ENCODE measurements at places on chromosomes 13 and 19.
A peak's percentile ranks its signal among the peaks of the same experiment; 100 is the strongest.

GRCh38 chr13:94309997-94310855 lies 169.3 kb downstream of the DCT start:
- peak; percentile 96 for DNase-seq
- H3K4me3 ChIP-seq: no peak overlapping the region
- peak overlapping the region; percentile 37 for H3K27ac ChIP-seq
- H3K4me1 ChIP-seq: peaks cover 14% of the 10 kb centered on the region
- H3K27me3 ChIP-seq: no peaks in the 10 kb centered on the region

- no peak overlapping the region for H3K4me3 ChIP-seq
- no peak for DNase-seq
- H3K27ac ChIP-seq: no peak overlapping the region
Observed at GRCh38 chr13:108313382-108313781, 43.9 kb downstream of the TNFSF13B start.

GRCh38 chr13:110509971-110510786 lies 51.3 kb downstream of the RAB20 start:
- H3K4me3 ChIP-seq: no peak overlapping the region
- peaks cover 18% of the 10 kb centered on the region for H3K4me1 ChIP-seq
- peak; percentile 30 for DNase-seq
- H3K27me3 ChIP-seq: no peaks in the 10 kb centered on the region
- peaks cover 84% of the 10 kb centered on the region for H3K36me3 ChIP-seq

- H3K27ac ChIP-seq: no peak overlapping the region
- no peaks in the 10 kb centered on the region for H3K27me3 ChIP-seq
- no peak overlapping the region for H3K4me3 ChIP-seq
- H3K36me3 ChIP-seq: peaks cover 65% of the 10 kb centered on the region
- peaks cover 25% of the 10 kb centered on the region for H3K4me1 ChIP-seq
- no peak for DNase-seq
Observed at GRCh38 chr19:15244808-15245207, 12.6 kb upstream of the EPHX3 start.

- H3K36me3 ChIP-seq: no peaks in the 10 kb centered on the region
- H3K4me1 ChIP-seq: no peaks in the 10 kb centered on the region
- H3K27ac ChIP-seq: no peak overlapping the region
- no peak overlapping the region for H3K4me3 ChIP-seq
- H3K27me3 ChIP-seq: no peaks in the 10 kb centered on the region
Observed at GRCh38 chr19:54893406-54893805, 12.5 kb upstream of the NCR1 start.

DNA sequence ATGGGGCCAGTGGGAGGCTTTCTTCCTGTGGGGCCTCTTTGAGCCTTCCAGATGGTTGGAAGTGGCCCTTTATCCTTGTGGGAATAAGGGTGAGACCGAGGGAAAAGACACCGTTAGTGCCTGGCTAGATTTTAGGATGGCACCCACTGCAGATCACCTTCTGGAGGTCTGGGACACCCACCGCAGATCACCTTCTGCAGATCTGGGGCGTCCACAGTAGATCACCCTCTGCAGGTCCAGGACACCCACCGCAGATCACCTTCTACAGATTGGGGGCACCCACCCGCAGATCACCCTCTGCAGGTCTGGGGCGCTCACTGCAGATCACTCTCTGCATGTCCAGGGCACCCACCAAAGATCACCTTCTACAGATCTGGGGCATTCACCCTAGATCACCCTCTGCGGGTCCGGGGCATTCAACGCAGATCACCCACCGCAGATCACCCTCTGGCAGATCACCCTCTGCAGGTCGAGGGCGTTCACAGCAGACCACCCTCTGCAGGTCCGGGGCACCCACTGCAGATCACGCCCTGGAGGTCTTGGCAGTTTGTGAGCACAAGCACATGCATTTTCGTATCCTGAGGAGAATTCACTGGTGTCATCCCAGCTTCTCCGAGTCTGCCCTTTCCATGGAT lies 153.4 kb upstream of the TSHZ3 start:
- no peak overlapping the region for H3K27ac ChIP-seq
- DNase-seq: no peak
- H3K4me1 ChIP-seq: no peaks in the 10 kb centered on the region
- H3K27me3 ChIP-seq: peaks cover 3% of the 10 kb centered on the region
- H3K36me3 ChIP-seq: no peaks in the 10 kb centered on the region
- H3K4me3 ChIP-seq: no peak overlapping the region

GRCh38 chr13:73259061-73260017 lies 200.5 kb downstream of the KLF5 start:
- peaks cover 5% of the 10 kb centered on the region for H3K4me1 ChIP-seq
- no peak overlapping the region for H3K4me3 ChIP-seq
- no peak overlapping the region for H3K27ac ChIP-seq
- DNase-seq: peak; percentile 12
- H3K36me3 ChIP-seq: no peaks in the 10 kb centered on the region

DNA sequence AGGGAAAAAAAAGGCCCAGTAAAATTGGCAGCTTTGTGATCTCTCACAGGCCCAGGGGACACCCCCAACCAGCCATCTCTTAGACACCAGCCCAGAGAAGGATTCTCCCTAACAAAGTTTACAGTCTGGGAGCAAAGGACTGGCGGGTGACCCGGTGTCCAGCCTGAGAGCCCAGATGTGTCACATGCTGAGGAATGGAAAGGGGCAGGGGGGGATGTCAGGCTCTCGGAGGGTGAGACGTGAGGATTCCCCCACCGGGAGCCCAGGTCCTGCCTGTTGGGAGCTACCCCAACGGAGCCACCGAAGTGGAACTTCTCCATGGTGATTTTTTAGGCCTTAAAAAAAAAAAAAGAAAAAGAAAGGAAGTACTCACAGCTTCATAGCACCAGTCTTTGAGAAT lies 4.8 kb upstream of the CTXN1 start:
- peaks cover 49% of the 10 kb centered on the region for H3K36me3 ChIP-seq
- DNase-seq: no peak
- H3K27me3 ChIP-seq: no peaks in the 10 kb centered on the region

DNA sequence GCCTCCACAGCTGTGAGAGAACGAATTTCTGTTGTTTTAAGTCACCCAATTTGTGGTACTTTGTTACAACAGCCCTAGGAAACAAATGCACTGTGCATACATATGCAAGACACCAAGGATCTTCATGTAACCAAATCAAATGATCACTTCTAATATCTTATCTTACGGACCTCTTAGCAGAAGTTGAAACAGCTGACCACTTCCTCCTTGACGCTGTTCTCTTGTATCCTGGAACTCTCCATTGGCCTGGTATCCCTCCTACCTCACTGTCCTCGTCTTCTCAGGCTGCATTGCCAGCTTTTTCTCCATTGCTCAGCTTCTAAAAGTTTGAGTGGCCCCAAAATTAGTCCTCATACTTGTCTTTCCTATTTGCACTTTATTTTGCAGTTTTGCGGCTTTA lies 200.4 kb downstream of the DLEU7 start:
- no peak for DNase-seq
- no peaks in the 10 kb centered on the region for H3K36me3 ChIP-seq
- H3K4me1 ChIP-seq: no peaks in the 10 kb centered on the region
- peaks cover 12% of the 10 kb centered on the region for H3K27me3 ChIP-seq

- H3K27me3 ChIP-seq: no peaks in the 10 kb centered on the region
- H3K27ac ChIP-seq: no peak overlapping the region
- H3K36me3 ChIP-seq: no peaks in the 10 kb centered on the region
- H3K4me3 ChIP-seq: no peak overlapping the region
Observed at GRCh38 chr13:73731564-73731963, 402.6 kb downstream of the KLF12 start.

DNA sequence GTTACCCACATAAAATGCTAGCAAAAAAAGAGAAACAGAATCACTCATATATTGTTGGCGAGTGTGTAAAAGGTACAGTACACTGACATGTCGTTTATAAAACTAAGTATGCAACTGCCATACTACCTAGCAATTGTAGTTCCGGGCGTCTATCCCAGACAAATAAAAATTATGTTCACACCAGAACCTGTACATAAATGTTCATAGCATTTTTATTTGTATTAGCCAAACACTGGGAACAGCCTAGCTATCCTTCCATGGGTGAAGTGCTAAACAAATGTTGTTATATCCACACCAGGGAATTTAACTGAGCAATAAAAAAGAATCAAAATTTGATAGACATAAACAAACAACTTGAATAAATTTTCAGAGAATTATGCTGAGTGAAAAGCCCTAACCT lies 28.9 kb upstream of the POSTN start:
- H3K4me1 ChIP-seq: no peaks in the 10 kb centered on the region
- H3K4me3 ChIP-seq: no peak overlapping the region
- no peak overlapping the region for H3K27ac ChIP-seq
- no peaks in the 10 kb centered on the region for H3K36me3 ChIP-seq

DNA sequence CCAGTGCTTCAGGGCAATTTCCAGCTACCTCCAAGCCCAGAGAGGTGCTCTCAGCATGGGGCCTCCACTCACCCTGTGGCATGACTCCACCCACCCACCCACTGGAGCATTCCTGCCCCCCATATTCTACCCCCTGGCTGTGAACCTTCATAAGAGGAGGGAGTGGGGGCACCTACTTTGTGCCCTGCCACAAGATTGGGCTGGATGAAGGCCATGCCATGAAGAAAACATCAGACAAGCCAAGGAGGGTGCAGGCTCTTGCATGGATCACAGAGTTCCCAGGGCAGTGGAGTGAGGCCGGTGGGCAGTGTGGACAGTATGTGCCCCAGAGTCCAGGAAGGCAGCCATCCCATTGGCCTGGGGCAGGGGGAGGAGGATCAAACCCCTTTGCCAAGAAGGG lies 97.8 kb downstream of the UQCRFS1 start:
- no peak overlapping the region for H3K27ac ChIP-seq
- H3K4me1 ChIP-seq: no peaks in the 10 kb centered on the region
- H3K27me3 ChIP-seq: no peaks in the 10 kb centered on the region
- no peak overlapping the region for H3K4me3 ChIP-seq
- DNase-seq: no peak

- H3K36me3 ChIP-seq: no peaks in the 10 kb centered on the region
- DNase-seq: peak; percentile 6
- H3K27me3 ChIP-seq: no peaks in the 10 kb centered on the region
- H3K4me1 ChIP-seq: no peaks in the 10 kb centered on the region
- H3K27ac ChIP-seq: no peak overlapping the region
Observed at GRCh38 chr19:7751157-7751783, 3.9 kb upstream of the CD209 start.

DNA sequence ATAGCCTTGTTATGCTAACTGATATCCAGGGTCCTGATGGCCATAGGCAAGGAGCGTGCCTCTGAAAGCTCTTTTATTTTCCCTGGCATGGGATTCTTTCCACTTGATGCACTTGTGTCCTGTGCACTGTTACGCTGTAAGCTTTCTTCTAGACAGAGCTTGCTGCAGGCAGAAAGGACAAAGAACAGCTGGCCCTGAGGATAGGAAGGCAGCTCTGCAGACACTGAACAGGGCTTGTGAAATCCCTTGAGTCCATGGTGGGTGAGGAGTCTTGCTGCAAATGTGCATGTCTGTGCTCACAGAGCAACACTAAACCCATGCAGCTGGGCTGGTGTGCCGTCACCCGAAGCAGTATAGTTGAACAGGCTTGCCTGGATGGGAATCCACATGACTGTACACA lies 126.6 kb downstream of the AKAP11 start:
- H3K27me3 ChIP-seq: peaks cover 8% of the 10 kb centered on the region
- DNase-seq: no peak
- H3K4me3 ChIP-seq: no peak overlapping the region
- H3K4me1 ChIP-seq: no peaks in the 10 kb centered on the region

GRCh38 chr13:35856721-35857364 lies 274.3 kb downstream of the DCLK1 start:
- no peaks in the 10 kb centered on the region for H3K36me3 ChIP-seq
- no peak overlapping the region for H3K4me3 ChIP-seq
- DNase-seq: no peak

- H3K27ac ChIP-seq: no peak overlapping the region
- H3K4me1 ChIP-seq: no peaks in the 10 kb centered on the region
- DNase-seq: no peak
- H3K36me3 ChIP-seq: no peaks in the 10 kb centered on the region
- no peaks in the 10 kb centered on the region for H3K27me3 ChIP-seq
- H3K4me3 ChIP-seq: no peak overlapping the region
Observed at GRCh38 chr19:6794686-6795431, 22.4 kb downstream of the VAV1 start.

DNA sequence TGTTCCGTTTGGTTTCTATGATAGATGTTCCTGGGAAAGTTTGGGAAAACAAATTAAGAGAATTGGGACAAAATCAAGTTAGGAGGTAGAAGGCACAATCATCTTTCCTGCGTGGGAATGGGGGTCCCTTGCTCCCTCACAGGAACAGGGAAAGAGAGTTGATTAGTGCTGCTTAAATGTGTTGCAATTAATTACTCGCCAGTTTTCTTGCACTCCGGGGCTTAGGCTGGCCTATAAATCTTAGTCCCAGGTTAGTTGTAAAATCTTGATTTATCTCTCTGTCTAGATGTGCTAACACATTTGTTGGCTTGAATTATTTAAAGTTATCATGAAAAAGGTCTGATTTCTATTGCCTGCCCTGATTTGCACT lies 10.1 kb downstream of the B3GLCT start:
- H3K4me1 ChIP-seq: peaks cover 7% of the 10 kb centered on the region
- H3K27me3 ChIP-seq: no peaks in the 10 kb centered on the region
- H3K4me3 ChIP-seq: no peak overlapping the region
- no peaks in the 10 kb centered on the region for H3K36me3 ChIP-seq
- DNase-seq: no peak
- no peak overlapping the region for H3K27ac ChIP-seq

DNA sequence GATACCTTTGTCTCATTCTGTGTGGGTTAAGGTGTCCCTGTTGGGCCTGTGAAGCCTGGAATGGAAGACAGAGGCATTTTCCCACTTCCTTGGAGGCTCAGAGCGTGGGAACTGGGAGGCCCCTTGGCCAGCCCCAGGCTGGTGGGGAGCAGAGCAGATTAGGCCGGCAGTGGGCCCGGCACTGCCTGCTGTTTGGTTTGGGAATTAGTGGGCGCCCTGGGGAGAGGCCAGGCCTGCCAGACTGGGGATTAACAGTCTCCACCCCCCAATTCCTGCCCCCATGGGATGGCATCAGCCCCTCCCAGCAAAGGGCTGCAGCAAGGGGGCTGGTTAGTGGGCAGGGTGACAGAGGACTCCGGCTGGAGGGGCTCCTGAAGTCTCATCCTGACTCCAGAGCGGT lies 3.1 kb upstream of the BEST2 start:
- H3K4me3 ChIP-seq: no peak overlapping the region
- H3K27ac ChIP-seq: no peak overlapping the region
- peaks cover 3% of the 10 kb centered on the region for H3K4me1 ChIP-seq

- H3K27ac ChIP-seq: peak within 1 kb of the TSS; percentile 80
- DNase-seq: peak; percentile 100
Observed at GRCh38 chr19:58572818-58573657, at the start of gene MZF1. MZF1 (minus strand) TSS chr19:58573335; CDS start chr19:58571389, 1,946 bp downstream.

- no peak overlapping the region for H3K27ac ChIP-seq
- DNase-seq: no peak
- no peaks in the 10 kb centered on the region for H3K27me3 ChIP-seq
- H3K36me3 ChIP-seq: no peaks in the 10 kb centered on the region
- H3K4me3 ChIP-seq: no peak overlapping the region
Observed at GRCh38 chr13:50452756-50453155, 390.7 kb downstream of the DLEU7 start.
